Muscle of leg (tissue), 16 donors: ENCODE measurements at places on chromosomes 3 and 15. TPM values are rescaled to one million over a fixed set of nuclear protein-coding genes. Genes with fewer than 3 reads are reported as not detected.

GRCh38 chr3:172410702-172411477 lies 37.4 kb downstream of the GHSR start:
- DNase-seq: no peak

DNA sequence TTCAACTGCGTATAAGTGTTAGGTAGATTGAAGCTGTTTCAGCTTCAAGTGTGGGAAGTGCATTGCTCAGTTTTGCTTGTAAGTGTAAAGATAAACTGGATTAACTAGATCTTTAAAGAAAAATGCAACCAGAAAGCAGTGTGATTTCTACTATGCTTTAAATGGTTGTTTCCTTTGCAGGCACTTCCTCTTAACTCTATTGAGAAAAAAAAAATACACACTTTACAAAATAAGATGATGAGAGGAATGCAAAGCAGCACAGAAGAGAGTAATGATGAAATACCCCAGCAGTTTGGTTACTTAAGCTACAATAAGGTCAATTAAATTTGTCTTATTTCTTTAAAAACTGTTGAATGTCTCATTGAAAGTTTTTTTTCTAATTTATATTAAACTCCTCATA lies 40.8 kb downstream of the DPH6 start:
- DNase-seq: no peak

GRCh38 chr15:61381501-61381900 lies 152.4 kb upstream of the RORA start:
- DNase-seq: no peak

The RAB6B gene
- 7.9 TPM for polyA plus RNA-seq

- DNase-seq: no peak
Measured at GRCh38 chr3:149989307-149989706, 18.6 kb upstream of the PFN2 start.

GRCh38 chr3:112651516-112651915 lies 10.6 kb upstream of the CCDC80 start:
- DNase-seq: no peak

DNA sequence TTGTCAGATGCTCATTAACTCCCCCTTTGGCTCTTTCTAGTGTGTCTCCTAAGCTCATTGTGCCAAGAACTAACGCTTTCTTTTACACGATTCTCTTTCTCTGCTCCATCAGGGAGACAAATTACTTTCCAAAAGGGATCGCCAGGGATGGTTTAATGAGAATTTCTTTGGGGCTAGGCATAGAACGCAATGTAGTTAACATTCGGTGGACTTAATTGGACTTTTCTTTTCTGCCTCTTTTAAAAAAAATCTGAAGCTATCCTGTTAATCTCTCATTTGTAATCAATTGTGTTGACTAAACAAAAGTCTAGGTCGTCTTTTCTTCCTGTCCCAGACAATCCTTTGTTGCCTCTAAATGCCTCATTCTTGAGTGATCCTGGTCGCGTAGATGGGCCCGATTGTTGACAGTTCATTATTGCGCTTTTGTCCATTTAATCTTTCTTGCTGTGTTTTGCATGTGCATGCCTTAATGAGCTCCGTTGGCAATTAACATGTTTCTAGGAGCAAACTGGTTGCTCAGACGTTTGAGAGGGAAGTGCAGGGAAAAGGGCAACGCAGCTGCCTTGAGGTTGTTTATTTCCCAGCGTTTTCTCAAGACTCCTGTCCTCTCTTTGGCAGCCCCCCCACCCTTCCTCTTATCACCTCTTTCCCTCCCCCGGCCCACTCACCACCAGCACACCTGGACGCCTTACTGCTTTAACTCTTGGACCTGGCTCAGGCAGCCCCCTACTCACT lies 7.8 kb downstream of the FEZF2 start:
- DNase-seq: no peak

The STRC gene
- 0.19 TPM for polyA plus RNA-seq

The CPNE9 gene
- not detected for polyA plus RNA-seq

DNA sequence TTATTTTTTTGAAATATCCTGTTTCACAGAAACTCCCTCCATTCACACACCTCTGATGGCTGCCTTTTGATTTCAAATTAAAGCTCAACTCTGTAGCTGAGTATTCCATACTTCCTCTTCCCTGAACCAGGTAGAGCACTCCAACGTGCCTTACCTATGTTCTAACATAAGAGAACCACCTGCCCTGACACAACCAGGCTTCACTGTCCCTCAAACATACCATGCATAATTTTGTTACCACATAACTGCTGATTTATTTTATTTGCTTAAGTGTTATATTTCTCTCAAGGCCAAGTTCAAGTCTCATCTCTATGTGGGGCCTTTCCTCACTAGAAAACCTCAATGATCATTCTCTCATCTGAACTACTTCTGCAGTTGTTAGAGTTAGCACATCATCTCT lies 209.7 kb downstream of the P3H2 start:
- DNase-seq: no peak

DNA sequence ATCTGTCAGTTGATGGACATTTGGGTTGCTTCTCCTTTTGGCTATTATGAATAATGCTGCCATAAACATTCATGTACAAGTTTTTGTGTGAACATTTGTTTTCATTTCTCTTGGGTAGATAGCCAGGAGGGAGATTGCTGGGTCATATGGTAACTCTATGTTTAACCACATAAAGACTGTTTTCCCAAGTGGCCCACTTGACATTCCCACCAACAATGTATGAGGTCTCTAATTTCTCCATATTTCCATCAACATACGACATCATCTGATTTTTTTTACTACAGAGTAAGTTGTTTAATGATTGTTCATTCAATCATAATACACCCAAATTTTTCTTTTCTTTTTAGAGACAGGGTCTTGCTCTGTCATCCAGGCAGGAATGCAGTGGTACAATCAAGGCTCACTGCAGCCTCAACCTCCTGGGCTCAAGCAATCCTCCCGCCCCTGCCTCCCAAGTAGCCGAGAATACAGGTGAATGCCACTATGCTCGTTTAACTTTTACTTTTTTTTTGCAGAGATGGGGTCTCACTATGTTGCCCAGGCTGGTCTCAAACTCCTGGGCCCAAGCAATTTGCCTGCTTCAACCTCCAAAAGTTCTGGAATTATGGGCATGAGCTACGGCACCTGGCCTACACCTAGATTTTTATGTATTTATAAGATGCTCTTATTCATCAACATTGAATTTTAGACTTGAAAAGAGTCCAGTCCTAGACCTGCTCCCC lies 6.8 kb downstream of the IP6K1 start:
- no peak for DNase-seq

DNA sequence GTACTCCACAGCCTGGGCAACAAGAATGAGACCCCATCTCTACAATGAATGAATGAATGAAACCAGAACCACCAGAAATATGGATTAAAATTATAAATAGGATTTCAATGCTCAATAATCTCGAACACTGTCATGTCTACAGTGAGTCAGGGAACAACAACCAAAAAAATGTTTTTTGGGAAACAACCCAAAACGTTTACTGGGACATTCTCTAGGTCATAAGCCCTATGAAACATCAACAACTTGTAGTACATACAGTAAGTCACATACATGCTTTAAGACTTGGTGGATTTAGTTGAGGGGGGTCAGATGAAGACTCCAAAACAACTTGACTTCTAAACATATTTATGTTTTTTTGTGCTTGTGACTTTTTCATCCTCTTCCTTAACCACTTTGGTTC lies 511.2 kb downstream of the FOXP1 start:
- DNase-seq: no peak

The DNASE1L3 gene
- polyA plus RNA-seq: 0.80 TPM

The UCN2 gene
- polyA plus RNA-seq: not detected

The P3H2 gene
- polyA plus RNA-seq: 64.4 TPM

The SSUH2 gene
- 2.3 TPM for polyA plus RNA-seq

GRCh38 chr3:112034436-112034835 lies at the start of gene TMPRSS7:
TSS of gene TMPRSS7 (plus strand) at chr3:112034736. CDS start at chr3:112034846, 110 bp downstream.
- no peak for DNase-seq

DNA sequence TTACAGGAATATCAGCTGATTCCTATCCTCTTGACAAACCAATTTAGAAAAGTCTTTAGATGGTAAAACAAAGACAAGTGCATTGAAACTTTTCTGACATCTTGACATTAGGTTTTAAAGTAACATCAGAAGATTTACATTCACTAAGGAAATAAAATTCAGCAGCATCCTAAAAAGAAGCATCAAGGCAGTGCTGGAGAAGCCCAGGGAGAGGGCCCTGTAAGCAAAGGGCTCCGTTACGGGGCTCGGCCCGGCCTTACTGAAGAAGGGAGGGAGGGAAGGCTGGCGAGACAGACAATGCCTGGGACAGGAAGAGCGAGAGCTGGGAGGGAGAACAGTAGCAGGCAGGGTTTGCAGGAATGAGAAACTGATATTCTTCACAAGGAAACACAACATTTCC lies 39.3 kb downstream of the RUBCN start:
- DNase-seq: no peak

- DNase-seq: no peak
Measured at GRCh38 chr3:16423298-16423697, 90.2 kb downstream of the RFTN1 start.

The NCKIPSD gene
- 8.5 TPM for polyA plus RNA-seq

The WDR49 gene
- polyA plus RNA-seq: 0.10 TPM

The PIERCE2 gene
- 1.1 TPM for polyA plus RNA-seq

- DNase-seq: no peak
Measured at GRCh38 chr3:36945333-36945980, 603 bp upstream of the TRANK1 start.
